Trophoblast cell (in vitro differentiated cells and primary cell): ENCODE measurements at places on chromosomes 1 and 21.
A peak's percentile ranks its signal among the peaks of the same experiment; 100 is the strongest.

DNA sequence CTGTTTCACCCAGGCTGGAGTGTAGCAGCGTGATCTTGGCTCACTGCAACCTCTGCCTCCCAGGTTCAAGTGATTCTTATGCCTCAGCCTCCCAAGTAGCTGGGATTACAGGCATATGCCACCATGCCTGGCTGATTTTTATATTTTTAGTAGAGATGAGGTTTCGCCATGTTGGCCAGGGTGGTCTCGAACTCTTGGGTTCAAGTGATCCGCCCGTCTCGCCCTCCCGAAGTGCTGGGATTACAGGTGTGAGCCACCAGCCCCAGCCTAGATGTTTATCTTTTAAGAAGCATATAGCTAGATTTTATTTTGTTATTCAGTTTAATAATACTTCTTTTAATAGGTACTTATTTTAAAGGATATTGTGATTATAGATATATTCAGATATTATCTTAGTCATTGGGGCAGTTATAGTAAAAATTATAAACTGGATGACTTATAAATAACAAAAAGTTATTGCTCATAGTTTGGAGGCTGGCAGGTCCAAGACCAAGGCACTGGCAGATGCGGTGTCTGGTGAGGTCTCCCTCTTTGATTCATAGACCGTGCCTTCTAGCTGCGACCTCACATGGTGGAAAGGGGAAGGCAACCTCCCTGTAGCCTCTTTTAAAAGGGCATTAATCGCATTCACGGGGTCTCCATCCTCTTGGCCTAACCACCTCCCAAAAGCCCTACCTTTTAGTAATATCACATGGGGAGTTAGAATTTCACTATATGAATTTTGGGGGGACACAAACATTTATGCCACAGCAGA lies 3.1 kb upstream of the KCNE2 start:
- DNase-seq: no peak

DNA sequence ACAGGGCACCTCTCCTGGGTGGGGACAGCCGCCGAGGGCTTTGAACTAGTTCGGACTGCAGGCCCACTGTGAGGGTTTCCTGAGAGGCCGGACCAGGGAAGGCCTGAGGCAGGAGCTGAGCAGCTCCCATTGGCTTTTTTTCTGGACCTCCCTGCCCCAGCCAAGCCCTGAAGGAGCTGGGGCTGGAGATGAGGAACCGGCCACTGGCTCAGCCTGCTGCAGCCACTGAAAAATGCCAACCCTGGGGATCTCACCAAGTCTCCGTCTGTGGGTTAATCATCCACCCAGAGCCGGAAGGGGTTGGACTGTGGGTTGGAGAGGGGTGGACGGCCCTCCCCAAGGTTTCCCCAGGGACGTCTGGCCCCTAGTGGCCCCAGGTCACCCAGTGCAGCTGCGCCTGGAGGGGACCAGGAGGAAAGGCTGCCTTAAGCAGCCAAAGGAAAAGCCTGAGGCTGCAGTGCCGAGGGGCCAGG lies 2.5 kb downstream of the VWA1 start:
- DNase-seq: no peak

GRCh38 chr1:62841587-62842169 lies 57.7 kb downstream of the ATG4C start:
- DNase-seq: peak; percentile 87

GRCh38 chr1:232040260-232040659 lies 413.7 kb downstream of the DISC1 start:
- DNase-seq: no peak

GRCh38 chr1:211831558-211832323 lies 1.2 kb upstream of the LPGAT1 start:
- no peak for DNase-seq

DNA sequence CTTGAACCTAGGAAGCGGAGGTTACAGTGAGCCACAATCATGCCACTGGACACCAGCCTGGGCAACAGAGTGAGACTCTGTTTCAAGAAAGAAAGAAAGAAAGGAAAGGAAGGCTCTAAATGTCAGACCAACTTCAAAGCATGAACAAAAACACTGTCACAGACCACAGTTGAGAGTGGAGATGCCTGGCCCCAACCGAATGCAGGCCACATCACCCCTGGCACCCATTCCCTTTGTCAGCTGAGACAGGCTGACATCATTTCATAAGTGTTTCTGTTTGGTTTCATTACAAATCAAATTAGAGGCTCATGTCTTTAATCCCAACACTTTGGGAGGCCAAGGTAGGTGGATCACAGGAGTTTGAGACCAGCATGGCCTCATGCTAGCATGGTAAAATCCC lies 28.6 kb upstream of the NADK start:
- DNase-seq: no peak

- DNase-seq: peak; percentile 14
These were observed 168.0 kb upstream of the NR5A2 start for GRCh38 chr1:199859491-199859933.

DNA sequence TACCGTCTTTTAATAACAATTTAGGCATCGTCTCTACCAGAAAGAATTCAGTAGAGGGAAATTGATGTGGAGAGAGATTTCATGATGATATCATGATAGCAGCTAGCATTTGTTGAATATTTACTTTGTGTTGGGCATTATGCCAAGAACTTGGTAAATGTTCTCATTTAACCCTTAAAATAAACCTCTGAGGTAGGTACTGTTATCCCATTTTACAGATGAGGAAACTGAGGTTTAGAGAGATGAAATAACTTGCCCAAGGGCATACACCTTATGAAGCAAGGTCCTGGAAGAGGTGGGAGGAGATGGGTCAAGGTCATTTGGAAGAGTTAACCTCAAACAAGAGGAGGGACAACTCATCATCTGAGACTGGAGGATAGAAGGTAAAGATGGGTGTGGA lies 34.8 kb downstream of the TSNAX start:
- no peak for DNase-seq

DNA sequence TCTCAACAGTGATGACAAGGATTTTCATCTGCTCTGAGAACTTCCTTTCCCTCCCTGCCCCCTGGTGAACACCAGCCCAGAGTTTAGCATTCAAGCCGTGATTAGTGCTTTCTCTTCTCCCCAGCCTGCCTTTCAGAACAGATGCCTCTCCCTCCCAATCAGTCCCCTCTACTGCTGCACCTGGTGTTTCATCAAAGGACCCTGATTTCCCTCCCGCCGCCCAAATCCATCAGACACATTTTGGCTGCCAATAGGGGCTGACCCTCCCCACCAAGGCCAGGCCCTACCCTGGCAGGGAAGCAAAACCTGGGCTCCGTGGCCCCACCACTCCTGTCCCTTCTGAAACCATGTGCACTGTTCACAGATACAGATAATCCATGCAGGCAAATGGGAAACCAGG lies 34.0 kb upstream of the KLHDC7A start:
- DNase-seq: no peak

DNA sequence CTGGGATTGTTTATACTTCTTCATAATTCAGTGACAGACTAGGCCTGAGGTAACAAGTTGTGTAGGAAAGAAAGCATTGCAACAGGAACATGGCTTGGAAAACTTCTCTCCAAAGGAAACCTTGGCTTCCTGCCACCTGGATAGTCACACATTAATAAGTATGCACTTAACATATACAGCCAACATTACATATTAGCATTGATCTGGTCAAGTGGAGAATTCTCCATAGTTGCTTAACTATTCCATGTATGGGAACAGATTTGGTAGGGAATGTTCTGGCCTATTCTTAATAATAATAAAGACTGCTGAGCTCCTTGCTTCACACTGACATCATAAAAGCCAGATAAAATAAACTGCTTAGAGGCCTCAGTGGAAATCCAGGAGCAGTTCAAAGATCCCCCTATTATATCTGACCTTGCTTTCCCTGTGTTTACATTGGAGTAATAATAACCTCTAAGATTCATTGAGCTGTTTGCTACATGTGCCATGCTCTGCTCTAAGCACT lies 27.2 kb upstream of the NFIA start:
- no peak for DNase-seq

DNA sequence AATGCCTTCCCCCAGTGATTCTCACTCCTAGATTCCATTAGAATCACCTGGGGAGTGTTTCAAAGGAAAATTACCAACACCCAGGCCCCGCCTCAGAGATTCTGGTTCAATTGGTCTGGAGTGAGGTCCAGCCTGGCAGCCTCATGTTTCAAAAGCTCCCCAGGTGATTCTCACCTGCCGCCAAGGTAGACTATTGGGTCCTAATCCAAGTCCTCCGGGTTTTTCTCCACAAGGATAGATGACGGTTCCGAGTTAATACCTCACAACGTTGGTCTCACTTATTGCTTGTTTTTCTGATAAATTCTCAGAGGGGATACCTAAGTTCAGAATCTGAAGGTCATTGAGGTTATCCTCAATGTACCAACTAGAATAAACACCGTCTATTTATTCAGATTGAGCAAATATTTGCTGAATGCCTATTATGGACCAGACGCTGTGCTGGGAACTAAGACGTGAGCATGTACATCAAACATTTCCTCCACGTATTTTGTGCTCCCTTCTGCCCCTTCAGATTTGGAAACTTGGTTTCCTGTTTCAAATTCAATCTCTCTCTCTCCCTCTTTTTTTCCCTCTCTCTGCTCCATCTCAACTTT lies 97.5 kb downstream of the SEC16B start:
- no peak for DNase-seq

GRCh38 chr1:210499956-210500355 lies 171.3 kb downstream of the HHAT start:
- no peak for DNase-seq

GRCh38 chr1:93938461-93939145 lies 29.4 kb upstream of the GCLM start:
- DNase-seq: peak; percentile 15

DNA sequence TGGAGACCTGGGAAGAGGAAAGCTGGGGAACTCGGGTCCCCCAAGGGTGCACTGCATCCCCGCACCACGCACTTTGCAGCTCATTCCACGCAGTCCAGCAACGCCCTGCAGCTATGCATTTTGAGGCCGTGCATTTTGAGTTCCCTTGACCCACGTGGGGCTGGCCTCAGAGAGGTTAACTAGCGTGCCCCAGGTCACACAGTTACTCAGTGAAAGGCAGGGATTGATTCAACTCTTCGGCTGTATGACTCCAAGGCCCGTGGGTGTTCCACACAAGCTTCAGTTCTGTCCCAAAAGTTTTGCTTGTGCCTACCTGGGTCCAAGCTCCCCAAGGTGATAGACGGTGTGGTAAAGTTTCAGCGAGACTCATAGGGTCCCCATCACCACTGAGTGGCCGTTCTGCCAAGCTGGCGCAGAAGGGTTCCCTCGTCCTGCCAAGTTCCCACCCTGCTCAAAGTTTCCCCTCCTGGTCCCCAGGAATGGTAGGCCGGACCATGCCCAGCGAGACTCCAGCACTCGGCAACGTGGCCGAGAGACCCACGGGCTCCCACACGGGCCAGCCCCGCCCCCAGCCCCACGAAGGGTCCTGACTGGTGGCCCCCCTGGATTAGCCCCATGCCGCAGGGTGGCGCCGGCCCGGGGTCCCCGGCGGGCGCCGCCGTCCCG lies 611 bp downstream of the HSPG2 start:
- DNase-seq: peak; percentile 36

DNA sequence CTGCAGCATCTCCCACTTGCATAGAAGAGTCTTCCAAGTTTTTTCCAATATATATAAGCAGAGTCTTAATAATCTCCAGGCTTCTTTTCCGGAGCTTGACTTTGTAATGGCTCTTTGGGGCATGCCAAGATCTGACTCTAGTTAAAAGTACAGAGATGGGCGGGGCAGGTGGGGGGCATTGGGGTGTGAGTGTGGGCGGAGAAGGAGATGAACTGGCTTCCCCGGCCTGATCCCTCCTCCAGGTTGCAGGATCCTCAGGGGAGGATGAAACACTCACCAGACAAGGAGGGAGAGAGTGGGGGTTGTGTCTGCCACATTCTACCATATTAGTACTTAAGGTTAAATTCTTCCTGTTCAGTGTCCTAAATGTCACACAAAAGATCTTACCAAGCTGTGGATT lies 23.0 kb downstream of the S100A10 start:
- DNase-seq: no peak

GRCh38 chr1:236204656-236205055 lies 62.3 kb downstream of the GPR137B start:
- DNase-seq: no peak

GRCh38 chr1:80841261-80841660 lies 959.5 kb upstream of the ADGRL2 start:
- DNase-seq: no peak

DNA sequence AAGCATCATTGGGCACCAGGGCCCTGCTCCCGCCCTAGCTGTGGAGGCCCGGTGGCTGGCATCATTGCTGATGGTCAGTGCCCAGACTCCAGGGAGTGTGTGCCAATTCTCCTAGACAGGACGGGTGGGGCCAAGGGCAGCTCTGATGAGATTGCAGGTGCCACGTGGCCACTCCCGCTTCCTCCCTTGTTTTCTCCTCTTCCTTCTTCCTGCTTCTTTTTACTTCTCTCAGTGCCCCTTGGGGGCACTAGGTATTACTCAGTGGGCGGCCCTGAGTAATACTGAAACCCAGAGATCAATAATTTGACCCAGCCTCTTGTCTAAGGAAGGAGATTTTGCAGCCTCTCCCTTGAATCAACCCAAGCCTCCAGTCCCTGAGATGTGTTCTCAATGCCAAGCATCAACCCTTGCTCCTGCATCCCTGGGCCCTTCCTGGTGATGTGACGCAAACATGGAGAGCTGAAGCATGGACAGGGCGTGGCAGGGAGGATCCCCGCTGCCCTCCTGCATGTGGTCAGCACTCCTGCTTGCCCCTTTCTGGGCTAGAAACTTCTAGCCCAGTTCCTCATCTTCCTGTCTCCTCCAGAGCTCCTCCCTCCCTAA lies 32.4 kb downstream of the CDK18 start:
- no peak for DNase-seq

DNA sequence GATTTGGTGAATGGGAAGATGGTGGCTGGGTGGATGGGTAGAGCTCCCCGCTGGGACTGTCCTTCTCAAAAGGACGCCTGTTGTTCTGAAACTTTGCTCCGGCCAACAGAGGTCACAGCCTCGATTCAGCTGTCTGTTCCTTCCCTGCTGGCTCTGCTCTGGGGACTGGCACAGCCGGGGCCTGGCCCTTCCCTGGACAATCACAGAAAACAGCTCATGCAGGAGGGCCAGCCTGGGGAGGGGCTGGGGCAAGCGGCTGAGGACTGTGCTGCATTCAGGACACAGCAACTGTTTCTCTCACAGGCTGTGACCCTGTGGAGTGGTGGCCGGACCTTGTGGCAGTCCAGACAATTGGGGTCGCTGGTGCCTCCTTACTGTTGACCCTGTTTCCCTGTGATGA lies 110.7 kb upstream of the TMEM51 start:
- DNase-seq: no peak

- no peak for DNase-seq
These were observed 1.6 kb upstream of the PDXK start for GRCh38 chr21:43717166-43717853.

DNA sequence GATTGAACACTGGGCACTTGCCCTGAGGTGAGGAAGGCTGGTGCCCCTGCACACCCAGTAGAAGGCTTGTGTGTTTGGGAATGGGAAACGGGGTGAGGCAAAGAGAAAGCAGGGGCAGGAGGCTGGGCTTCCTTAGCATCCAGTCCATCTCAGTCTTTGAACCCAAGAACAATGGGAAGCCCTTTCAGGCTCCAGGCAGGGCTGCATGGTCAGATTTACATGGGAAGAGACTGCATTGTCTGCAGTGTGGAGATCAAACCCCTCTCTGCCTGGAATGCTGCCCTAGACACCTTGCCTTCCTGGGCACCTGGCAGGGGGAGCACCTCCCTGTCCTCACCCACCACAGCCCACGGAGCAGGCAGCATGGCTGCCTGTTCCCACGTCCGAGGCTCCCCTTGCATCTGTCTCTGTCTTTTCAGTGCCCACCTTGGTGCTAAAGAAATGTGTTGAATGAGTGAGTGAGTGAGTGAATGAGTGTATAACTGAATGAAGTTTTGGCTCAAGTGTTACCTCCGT lies 268.5 kb downstream of the GRIK3 start:
- DNase-seq: no peak
